ENCODE measurements at places on chromosomes 11 and 22.

- DNase-seq: peak; percentile 71
Observed at GRCh38 chr22:38751422-38752346, 4.1 kb downstream of the SUN2 start.

GRCh38 chr11:35272391-35272902 is 133.5 kb downstream of the CD44 start:
- DNase-seq: no peak

DNA sequence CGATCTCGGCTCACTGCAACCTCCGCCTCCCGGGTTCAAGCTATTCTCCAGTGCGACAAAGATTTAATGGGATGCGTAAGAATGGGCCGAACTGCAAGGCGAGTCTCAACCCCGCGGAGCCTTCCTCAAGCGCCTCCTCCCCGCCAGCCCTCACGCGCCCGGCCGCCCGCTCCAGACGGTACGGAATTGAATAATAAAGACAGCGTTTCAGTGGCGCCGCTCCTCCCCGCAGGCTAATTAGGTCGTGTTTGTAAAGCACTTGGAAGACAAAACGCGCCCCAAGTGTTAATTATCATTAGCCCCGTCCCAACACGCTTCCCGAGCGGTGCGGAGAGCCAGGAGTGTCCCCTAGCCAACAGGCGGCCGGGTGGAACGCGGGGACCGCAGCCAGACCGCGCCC is 192.0 kb downstream of the BUD13 start:
- no peak for DNase-seq

DNA sequence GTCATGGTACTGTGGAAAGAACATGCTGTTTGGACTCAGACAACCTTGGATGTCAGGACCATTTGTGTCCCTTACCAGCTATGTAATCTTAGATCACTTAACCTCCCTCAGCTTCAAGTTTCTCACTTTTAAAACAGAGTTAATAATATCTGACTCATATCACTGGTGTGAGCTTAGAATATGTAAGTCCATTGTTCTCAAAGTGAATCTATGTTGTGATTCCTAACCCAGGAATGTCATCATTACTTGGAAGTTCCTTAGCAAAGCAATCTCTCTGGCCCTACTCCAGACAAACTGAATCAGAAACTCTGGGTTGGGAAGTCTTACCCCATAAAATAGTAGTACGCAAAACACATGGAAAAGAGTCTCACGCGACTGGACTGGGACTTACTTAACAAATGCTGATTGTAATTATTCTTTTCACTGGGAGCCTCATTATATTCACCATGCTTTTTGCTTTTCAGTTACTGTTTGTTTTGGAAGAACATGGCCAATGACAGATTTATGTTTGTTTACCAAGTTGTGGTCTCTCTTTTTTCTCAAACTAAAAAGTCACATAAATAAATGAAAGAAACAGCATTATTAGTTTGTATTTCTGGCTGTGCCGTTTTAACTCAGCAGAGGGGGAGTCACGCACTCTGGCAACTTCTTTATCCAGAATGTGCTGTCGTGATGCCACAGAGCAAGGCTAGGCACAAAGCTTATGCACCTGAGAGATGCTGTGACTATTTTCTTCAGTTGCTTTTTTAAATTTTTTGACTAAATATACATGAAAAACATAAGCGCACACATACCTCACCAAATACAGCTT is 217.7 kb upstream of the CTSC start:
- no peak for DNase-seq

DNA sequence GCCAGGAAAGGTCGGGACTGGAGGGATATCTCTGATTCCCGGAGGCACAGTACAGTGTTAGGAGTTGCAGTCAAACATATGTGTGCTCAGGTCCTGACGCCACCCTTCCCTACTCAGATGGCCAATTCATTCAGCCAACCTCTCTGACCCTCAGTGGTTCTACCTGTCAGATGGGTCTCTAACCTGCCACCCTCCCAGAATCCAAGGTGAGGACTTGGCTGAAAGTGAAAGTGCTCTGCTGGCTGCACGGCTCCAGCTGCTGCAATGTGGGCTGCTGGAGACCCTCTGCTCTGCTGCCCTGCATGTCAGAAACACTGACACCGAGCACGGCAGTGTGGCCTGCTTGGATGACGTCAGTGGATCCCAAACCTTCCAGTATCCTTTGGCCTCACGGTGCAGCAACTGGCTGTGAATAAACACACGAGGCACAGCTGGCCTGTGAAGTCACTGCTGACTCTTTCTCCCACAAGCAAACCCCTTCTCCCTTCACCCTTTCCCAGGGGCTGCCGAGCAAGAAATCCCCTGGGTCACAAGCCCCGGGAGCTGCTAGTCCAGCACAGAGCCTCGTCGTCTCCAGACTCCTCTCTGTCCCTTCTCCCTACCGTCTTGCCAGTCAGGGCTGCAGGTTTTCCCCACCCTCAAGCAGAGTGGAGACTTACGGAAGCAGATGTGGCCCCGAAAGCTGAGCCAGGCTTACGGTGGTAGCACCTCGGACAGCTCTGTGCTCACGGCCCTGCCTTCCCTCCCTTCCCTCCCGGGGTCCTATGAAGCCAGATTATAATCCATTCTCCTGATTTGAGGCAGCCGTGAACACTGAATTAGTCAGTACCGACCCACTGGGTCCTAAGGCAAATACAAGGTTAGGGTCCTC is 24.3 kb downstream of the KIAA0930 start:
- DNase-seq: no peak

DNA sequence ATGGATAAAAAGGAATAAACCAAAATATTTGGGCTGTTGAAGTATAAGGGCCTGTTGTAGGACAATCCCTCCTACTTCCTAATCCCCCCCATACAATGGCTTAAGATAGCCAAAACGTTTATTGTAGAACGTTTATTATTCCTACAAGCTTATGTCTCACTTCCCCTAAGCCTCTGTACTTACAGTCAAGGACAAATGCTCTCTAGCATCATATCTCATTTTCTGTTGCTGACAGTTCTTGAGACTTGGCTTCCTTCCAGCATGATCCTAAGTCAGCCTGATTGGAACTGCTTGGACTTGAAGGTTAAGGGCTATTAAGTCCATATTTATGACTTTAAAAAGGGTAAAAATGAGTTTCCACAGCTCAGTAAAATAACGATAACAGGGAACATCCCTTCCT is 8.8 kb downstream of the MISFA start:
- DNase-seq: no peak

- no peak for DNase-seq
Observed at GRCh38 chr11:44632466-44633123, 67.1 kb downstream of the CD82 start.

DNA sequence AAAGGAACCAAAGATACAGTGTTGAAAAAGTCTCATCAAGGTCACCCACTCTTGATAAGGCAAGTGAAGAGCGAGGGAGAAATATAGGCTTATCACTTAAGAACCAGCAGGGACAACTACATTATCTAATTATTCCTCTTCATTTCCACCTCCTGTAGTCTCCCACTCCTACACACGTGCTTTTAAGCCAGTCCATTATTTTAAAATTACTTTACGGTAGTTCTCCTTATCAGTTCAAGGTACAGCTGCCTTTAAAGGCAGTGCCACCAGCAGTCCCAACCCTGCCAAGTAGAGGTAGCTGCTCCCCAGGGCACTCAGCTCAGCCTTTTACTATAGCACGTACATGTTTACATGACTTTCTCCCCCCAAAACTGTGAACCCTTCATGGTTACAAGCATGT is 161.5 kb upstream of the BLID start:
- DNase-seq: no peak

DNA sequence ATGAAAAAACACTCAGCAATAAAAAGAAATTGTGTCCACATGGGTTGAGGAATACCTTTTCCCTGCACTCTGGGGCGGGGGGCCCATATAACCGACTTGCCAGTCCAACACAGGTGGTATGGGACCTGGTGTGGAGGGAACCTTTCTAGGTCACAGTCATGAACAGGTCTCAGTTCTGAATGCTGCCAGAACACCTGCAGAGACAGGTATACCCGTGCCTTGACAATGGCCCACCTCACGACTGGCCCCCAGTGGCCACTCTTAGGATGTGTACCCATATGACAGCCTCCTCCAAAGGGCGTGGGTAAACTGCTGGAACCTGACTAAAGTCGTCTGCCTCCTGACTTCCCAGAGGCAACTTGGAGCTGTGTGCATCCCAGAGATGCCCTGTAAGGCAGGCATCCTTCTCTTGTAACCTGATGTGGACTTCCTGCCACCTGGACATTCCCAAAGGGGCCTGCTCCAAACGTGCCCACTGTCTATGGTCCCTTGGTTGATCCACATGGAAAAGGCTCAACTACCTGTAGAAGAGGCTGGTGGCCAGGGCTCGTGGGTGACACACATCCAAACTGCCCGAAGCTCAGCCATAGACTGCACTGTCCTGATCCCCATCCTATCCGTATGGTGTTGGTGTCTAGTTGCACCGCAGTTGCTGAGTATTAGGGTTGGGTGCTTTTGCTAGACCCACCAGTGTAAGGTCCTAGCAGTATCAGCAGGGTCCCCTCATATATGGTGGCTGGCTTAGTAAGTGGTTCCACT is 859.3 kb downstream of the BRD1 start:
- DNase-seq: no peak

GRCh38 chr22:45914309-45914708 is 62.7 kb downstream of the WNT7B start:
- no peak for DNase-seq

GRCh38 chr11:24704716-24705115 is 207.9 kb downstream of the LUZP2 start:
- no peak for DNase-seq

- no peak for DNase-seq
Observed at GRCh38 chr11:28794405-28794804, 686.2 kb downstream of the METTL15 start.

Measured in T-helper 22 cell (primary cell).